ENCODE measurements at places on chromosomes 7 and 10.

DNA sequence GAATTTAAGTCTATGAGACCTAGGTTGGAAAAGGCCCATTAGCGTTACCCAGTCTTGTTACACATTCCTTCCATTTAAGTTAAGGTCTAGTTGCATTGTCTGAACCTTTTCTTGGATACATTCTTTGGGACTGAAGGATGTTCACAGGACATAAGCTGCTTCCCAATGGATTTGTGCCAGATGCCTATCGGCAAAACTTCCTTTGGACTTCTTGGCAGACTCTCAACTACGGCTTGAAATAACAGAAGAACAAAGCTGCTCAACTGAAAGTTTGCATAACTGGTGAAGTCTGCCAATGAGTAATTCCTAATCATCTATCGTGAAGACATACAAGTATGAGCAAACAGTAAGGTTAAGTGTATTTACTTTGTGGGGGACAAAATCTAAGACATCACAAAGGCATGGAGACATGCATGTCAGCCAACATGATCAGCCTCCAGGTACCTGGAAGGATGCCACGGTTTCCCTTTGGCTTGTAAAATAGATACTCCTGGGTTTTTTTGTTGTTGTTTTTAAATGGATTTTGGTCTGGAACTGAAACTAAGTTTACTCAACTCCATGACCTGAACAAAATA, 35.4 kb downstream of the MALSU1 start:
- DNase-seq, result peak; percentile 97

- no peak for DNase-seq
Measured at GRCh38 chr7:49707891-49708290, 65.5 kb upstream of the VWC2 start.

DNA sequence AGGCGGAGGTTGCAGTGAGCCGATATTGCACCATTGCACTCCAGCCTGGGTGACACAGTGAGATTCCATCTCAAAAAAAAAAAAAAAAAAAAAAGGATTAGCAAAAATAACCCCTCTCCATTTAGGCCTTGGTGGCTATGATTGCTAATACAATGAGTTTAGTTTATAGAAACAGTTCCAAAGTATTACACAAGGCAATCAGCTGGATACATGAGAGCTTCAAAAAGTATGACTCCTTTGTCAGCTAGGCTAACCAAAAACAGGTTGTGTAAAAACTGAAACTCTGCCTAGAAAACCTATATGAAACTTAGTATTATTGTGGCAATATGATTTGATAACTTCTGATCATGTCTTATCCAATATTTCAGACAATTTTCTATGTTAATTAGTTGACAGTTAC, 57.2 kb downstream of the SUGCT start:
- no peak for DNase-seq

DNA sequence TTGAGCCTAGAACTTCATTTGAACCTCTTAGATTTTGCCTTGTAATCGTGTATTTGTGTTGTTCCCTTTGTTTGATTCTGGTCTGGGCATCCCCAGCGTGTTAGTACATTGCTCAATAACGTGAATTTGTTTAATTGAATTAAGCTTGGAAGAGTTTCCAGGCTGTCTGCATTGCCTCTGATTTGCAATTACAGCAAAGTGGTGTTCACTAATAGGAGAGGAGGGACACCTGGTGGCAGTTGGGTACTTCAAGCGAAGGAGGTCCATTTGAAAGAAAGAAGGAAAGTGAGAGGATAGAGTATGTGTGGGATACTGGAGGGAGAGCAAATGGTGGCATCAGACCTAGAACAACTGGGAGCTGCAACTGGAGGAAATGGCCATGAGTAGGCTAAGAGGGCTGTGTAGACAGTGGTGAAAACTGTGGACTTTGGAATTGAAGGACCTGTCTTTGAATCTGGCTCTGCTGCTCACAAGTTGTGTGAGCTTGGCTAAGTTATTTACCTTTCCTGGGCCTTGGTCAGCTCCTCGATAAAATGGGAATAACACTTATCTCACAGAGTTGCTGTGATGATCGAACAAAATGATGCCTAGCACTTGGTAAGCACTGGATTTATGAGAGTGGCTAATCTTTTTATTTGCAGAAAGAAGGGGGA, 15.1 kb downstream of the LSMEM1 start:
- DNase-seq, result peak; percentile 52

DNA sequence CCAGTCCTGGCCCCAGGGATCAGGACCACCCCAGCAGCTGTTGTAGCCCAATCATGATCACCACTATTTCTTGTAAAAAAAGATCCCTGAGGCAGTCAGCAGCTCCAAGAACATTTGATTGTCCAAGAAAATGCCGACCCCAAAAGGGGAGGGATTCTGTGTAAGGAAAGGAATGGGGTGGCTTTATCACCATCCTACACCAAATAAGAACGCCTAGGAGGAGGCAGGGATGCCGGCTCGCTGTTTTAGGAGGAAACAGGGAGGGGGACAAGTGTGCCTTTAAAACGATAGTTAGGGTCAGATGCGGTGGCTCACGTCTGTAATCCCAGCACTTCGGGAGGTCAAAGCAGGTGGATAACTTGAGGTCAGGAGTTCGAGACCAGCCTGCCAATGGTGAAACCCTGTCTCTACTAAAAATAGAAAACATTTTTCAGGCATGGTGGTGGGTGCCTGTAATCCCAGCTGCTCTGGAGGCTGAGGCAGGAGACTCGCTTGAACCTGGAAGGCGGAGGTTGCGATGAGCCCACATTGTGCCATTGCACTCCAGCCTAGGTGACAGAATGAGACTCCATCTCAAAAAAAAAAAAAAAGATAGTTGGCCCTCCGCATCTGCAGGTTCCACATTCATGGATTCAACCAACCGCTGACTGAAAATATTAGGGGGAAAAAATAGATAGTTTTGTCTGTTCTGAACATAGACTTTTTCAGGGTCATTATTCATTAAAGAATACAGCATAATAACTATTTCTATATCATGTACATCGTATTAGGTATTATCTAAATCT, 63.6 kb downstream of the PDIA4 start:
- no peak for DNase-seq

DNA sequence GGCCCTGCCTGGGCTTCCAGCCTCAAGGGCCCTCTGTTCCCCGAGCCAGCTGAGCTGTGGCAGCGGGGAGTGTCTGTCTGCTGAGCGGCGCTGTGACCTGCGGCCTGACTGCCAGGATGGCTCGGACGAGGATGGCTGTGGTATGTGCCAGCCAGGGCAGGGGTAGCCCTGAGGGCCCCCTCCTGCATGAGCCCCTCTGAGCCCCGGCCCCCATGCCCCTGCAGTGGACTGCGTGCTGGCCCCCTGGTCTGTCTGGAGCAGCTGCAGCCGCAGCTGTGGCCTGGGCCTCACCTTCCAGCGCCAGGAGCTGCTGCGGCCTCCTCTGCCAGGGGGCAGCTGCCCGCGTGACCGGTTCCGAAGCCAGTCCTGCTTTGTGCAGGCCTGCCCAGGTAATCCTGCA, 28.4 kb upstream of the ZNF467 start:
- DNase-seq, result no peak
